NCI-H1417 (cell line): ENCODE measurements at places on chromosomes 11 and 22.
A peak's percentile ranks its signal among the peaks of the same experiment; 100 is the strongest.

- DNase-seq = no peak
Observed at GRCh38 chr11:106840146-106840545, 178.1 kb downstream of the GUCY1A2 start.

- no peak for DNase-seq
Observed at GRCh38 chr22:27327497-27327896, 474.1 kb downstream of the MN1 start.

- no peak for DNase-seq
Observed at GRCh38 chr11:69435161-69435986, 46.1 kb upstream of the LINC01488 start.

- peak; percentile 70 for DNase-seq
Observed at GRCh38 chr11:92226331-92227229, 2.0 kb downstream of the FAT3 start.
